RKO (cell line): ENCODE measurements at places on chromosomes 13 and 19.

DNA sequence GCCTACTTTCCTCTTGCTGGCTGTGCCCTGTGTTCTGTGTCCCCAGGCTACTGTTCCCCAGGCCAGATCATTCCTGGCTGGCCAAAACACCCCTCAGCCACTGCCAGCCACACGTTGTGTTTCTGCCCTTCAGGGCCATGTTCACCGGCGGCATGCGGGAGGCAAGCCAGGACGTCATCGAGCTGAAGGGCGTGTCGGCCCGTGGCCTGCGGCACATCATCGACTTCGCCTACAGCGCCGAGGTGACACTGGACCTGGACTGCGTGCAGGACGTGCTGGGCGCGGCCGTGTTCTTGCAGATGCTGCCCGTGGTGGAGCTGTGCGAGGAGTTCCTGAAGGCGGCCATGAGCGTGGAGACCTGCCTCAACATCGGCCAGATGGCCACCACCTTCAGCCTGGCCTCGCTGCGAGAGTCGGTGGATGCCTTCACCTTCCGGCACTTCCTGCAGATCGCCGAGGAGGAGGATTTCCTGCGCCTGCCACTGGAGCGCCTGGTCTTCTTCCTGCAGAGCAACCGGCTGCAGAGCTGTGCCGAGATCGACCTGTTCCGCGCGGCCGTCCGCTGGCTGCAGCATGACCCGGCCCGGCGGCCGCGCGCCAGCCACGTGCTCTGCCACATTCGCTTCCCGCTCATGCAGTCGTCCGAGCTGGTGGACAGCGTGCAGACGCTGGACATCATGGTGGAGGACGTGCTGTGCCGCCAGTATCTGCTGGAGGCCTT is 15.8 kb upstream of the CRTC1 start:
- no peak for DNase-seq

DNA sequence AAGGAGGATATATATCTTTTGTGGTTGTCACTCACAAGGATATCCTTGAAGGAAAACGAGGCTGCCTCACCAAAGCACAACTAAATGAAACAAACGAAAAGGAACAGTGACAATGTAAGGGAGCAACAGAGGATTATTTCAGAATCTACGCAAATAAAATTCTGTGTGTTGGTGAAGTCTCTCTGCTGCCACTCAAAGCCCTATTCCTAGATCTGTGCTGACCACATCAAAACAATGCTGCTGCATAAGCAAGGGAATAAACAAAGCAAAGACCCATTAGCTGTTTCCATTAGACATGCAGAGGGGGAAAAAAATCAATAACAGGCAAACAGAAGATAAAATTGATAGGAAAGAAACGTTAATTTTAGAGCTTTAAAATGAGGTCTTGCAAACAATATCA is 204.4 kb downstream of the MZT1 start:
- no peak for DNase-seq

DNA sequence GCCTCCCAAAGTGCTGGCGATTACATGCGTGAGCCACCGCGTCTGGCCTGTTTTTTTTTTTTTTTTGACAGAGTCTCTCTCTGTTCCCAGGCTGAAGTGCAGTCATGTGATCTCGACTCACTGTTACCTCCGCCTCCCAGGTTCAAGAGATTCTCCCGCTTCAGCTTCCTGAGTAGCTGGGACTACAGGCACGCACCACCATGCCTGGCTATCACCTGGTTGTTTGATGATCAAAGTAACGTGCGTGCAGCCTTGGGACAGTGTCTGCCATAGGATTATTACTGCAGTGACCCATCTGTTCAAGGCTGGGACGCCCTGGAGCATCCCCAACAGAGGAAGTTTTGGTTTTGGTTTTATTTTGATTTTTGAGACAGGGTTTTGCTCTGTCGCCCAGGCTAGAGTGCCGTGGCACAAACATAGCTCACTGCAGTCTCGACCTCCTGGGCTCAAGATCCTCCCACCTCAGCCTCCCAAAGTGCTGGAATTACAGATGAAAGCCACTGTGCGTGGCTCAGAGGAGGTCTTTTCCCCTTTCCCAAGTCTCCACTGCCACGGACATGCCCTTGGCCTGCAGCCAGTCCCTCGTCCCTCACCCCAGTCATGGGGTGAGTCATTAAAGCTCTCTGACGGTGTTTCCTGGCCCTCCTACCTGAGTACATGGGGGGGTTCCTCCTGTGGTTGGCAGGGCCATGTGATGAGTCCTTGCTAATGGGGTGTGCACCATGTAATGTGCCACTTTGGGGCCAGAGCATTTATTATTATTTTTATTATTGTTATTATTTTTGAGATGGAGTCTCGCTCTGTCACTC is 65.6 kb downstream of the IER2 start:
- no peak for DNase-seq

GRCh38 chr13:108297114-108297513 is 27.6 kb downstream of the TNFSF13B start:
- no peak for DNase-seq

GRCh38 chr13:82220641-82221040 is 1661.6 kb downstream of the SLITRK1 start:
- no peak for DNase-seq

- DNase-seq = no peak
Measured at GRCh38 chr13:80074143-80074752, 266.7 kb downstream of the SPRY2 start.

DNA sequence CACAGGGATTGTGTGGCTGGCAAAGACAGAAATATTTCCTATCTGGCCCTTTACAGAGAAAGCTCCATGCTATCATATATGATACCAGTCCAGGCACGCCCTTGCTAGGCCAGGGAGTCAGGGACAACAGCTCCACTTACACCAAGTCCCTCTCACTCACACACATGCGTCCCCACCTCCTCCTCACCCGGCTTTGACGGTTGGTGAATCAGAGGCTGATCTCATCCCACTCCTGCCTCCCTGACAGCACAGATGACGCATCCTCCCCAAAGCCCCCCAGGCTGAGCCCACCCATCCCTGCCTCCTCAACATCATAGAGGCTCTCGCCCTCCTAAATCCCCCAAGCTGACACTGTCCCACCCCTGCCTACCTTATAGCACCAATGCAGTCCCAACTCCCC is 62.7 kb downstream of the F2RL3 start:
- no peak for DNase-seq

GRCh38 chr19:58059671-58060078 is 593 bp downstream of the ZNF135 start:
- DNase-seq = no peak

DNA sequence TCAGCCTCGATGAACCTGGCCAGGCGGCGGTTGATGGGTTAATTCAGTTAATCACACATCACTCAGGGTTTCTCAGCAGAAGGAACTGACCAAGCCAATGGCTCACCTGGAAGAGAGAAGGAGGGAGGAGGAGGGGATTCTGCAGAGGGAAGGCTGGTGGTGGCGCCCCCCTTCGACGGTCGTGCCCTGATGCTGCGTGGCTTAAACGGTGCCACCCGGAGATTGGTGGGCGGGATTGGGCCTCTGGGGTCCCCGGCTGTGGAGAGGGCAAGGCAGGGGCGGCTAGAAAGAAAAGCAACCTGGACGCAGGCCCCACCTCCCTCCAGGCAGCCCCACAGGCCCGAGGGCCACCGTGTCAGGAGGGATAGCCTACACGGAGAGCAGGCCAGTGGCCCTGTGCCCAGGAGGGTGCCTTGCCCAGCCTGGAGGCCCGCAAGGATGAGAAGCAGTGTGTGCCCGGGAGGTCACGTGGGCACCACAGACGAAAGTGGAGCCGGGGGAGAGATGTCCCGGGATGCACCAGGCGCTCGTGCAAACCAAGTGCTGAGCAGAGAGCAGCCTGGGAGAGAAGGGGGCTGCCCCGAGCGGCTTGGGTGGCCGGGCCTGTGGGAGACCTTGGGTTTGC is 16.0 kb downstream of the CSNK1G2 start:
- no peak for DNase-seq

DNA sequence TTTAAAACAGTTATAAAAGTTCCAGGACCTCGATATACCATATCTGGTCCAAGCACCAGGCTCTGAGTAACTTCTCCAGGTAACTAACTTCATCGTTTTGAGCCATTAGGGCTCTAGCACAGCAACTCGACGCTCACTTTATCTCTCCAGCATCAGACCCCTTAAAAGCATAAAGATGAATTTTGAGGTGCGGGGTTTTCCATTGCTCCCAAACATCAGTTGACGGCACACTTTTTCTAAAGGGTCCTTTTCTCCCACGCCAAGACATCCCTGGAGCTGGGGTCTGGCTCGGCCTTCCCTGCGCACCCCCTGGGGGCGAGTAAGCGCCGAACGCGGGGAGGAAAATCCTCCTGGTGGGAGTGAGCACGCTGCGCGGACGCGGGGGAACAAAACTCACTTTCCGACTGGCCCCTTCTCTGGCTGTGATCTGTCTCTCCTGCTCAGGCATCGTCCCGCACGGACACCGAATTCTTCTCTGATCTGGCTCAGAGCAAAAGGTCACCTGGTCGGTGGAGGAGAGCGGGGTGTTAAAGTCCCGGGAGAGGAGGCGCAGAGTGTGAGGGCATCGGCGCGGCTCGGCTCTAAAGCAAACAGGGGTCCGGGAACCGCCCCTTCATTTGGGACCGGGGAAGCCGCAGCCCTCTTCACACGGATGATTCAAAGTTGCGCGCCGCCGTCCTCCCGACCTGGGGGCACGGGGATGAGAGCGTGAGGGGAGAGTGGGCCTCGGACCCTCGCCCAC is at the start of gene ATP7B:
Gene ATP7B (minus strand): TSS at position 561 of the 742 bp plus-strand sequence. CDS start 113 bp downstream, at position 448.
- peak; percentile 34 for DNase-seq

- no peak for DNase-seq
Measured at GRCh38 chr13:94886191-94886590, 173.8 kb upstream of the SOX21 start.

DNA sequence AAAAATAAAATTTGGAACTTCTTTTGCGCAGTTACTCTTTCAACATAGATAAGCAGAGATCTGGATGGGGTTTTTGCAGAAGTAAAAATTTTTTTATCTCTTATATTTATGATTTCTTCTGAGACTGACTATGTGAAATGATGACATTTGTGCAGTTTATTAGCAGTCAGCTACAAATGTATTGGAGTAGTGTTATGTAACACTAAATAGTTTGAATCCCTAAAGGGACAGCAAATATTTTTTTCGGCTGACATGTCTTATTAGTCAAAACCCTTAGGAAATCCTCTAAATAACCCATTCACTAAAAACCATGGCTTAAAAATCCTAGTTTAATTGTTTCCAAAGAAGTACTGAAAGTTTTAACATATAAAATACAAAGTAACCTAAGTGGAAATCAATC is 48.0 kb upstream of the EDNRB start:
- DNase-seq = no peak

- DNase-seq = no peak
Measured at GRCh38 chr19:49506575-49507105, 5.8 kb upstream of the FCGRT start.

DNA sequence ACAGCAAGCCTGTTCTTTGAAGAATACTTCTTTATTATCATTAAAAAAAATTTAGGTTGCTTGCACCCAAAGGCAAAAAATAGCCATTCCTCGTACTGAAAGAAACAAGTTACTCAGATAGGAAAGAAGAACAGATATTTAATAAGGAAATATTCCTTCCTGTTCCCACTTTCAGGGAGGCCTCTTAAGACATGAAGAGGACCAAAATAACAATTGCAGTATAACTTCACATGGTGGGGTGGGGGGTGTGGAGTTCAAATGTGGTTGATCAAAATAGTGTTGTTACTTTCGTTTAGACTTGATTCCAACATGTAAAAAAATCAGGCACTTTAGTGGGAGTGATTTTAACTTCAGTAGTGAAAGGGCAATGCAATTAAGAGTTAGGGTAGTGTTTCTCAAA is 3.6 kb downstream of the RGCC start:
- no peak for DNase-seq

DNA sequence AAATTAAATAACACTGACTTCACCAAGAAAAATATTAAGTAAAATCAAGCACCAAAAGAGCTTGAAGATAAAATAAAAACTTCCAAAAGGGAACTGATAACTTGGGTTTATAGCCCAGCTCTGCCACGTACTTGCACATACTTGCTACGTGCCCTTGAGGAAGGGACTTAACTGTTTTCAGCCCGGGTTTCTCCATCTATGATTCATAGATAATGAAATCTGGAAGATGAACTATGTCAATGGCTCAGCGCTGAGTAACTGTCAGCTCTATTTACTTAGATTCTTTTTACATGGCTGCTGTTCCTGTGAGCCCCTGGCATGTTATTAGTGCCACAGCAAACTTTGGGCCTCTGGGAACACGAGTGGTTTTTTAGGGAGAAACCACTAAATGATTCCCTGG is 9.6 kb upstream of the ZC3H13 start:
- DNase-seq = peak; percentile 32

DNA sequence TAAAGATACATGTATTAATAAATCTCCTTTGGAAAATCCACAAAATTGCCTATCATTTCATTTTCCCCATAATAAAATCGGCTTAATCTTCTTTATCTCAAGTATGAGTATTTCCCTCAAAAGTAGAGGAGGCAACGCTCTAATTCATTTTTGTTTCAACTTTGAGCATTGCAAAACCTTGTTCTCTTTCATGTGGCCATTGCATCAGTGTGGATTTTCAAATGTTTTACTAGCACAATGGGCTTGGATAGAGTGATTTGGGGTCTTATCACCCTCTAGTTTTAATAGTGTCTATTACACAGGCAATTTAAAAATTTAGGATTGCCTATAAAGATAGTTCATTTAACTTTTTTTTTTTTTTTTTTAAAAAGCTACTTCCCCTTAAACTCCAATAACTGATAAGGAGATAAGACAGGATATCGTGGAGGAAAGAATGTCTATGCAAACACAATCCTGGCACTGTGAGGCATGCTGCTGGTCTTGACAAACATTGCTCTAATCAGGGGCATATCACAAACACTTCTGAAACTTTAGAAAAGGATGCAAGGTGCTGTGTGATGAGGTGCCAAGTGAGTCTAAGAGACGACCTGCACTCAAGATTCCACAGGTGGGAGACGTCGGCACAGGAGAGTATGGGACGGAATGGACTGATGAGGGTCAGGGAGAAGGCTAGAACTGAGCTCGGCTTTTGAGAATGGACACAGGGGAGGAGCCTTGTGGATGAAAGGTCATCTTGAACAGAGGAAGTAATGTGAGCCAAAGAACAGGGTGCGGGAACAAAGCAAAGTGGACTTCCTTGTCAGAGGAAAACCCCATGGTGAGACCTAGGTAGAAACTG is 199.7 kb downstream of the IRS2 start:
- DNase-seq = no peak

GRCh38 chr13:77563111-77563510 is 27.6 kb downstream of the SCEL start:
- peak; percentile 8 for DNase-seq

DNA sequence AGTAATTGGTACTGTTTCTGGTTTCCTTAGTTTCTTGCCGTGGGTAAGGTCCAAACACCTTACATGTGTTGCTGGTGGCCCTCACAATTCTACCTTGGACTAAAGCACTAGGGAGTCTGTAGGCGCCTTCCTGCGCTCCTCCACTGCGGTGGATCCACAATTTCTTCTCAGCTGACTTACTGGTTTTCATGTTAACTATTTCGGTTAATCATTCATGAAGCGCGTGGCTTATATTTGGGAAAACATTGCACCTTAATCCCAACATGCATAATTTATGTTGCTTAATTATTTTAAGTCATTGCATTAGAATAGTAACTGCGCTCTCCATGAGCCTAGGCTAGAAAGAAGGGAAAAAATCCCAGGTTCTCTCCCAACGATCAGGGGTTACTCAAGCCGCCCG is 37.7 kb downstream of the ARHGEF7 start:
- DNase-seq = no peak

GRCh38 chr19:13176345-13176744 is 26.1 kb downstream of the IER2 start:
- DNase-seq = no peak
